ENCODE measurements at places on chromosomes 2 and 18. TPM values are rescaled to one million over a fixed set of nuclear protein-coding genes. Genes with fewer than 3 reads are reported as not detected.

Gene ARMC9
- total RNA-seq: 2.8 TPM

Gene MREG
- 3.3 TPM for total RNA-seq

Gene PPP1R1C
- total RNA-seq: 7.9 TPM

Gene PRKAG3
- not detected for total RNA-seq

Gene TXNDC2
- total RNA-seq: not detected

Gene TLX2
- total RNA-seq: not detected
